Stimulated activated CD4-positive, alpha-beta T cell treated with anti-CD3 and anti-CD28 coated beads, Interleukin-12 subunit alpha, Interleukin-12 subunit beta, amount 100 ng/mL, for 24 hours (primary cell): ENCODE measurements at places on chromosomes 3 and 15.

DNA sequence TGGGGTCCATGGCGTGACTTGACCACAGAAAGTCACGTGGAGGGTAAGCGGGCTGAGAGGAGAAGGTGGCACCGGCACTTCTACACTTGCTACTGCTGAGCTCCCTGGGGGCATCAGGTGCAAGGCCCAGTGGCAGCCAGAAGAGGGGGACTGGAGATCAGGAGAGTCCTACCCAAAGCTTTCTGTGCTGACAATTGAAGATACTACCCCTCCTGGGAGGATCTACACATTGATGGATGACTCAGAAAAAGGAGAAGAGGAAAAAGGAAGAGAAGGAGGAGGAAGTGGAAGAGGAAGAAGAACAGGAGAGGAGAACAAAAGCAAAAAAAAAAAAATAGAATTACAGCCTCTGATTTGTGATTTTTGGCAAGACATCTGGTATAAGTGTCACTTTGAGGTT, 41.2 kb downstream of the MYO5C start:
- DNase-seq: no peak

- no peak for DNase-seq
These were observed 23.4 kb upstream of the P2RY12 start for GRCh38 chr3:151407928-151408327.

DNA sequence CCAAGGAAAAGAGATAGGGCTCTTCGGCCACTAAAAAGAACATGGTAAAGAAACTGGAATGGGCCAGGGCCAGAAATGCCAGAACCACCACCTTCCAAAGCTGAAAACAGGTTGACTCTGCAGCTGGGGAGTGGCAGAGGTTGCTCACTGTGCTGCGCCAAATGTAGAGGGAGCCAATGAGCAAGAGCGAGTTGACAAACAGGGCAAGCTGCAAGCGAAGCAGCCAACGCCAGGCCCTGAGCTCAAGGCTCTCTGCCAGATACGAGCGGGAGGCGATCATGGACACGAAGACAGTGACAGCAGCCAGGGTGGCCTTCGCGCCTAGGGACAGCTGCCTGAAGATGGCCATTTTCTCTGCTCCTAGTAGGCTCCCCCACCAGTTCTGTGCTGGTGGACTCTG, 3.1 kb downstream of the GLB1 start:
- no peak for DNase-seq

DNA sequence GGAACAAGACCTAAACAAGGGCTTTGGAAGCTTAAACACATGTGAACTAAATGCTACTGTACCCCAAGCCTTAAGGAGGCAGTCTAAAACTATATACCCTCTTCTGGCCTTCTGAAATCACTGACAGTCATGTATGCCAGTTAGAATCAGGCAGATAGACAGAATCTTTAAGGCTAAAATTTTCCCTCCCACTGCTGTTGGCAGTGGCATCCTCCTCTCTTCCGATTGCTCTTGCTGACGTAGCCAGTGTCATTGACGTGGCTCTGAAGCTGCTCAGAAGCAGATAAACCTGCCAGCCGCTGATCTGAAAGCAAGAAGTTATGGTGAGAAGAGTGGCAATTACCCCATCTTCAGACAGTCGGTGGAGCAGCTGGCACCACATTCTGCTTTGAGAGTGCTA, 3.3 kb downstream of the RYR3 start:
- no peak for DNase-seq

- DNase-seq: no peak
These were observed 631.6 kb upstream of the KCNMB2 start for GRCh38 chr3:177904621-177905020.

GRCh38 chr15:64640146-64640871, 135.1 kb downstream of the RBPMS2 start:
- no peak for DNase-seq

- no peak for DNase-seq
These were observed 542 bp downstream of the PLOD2 start for GRCh38 chr3:146160321-146160963.
